ENCODE measurements at places on chromosomes 16 and 17.

- no peak for DNase-seq
These were observed 22.7 kb upstream of the PPM1D start for GRCh38 chr17:60577147-60577915.

GRCh38 chr16:87150262-87150661, 166.9 kb downstream of the C16orf95 start:
- no peak for DNase-seq

DNA sequence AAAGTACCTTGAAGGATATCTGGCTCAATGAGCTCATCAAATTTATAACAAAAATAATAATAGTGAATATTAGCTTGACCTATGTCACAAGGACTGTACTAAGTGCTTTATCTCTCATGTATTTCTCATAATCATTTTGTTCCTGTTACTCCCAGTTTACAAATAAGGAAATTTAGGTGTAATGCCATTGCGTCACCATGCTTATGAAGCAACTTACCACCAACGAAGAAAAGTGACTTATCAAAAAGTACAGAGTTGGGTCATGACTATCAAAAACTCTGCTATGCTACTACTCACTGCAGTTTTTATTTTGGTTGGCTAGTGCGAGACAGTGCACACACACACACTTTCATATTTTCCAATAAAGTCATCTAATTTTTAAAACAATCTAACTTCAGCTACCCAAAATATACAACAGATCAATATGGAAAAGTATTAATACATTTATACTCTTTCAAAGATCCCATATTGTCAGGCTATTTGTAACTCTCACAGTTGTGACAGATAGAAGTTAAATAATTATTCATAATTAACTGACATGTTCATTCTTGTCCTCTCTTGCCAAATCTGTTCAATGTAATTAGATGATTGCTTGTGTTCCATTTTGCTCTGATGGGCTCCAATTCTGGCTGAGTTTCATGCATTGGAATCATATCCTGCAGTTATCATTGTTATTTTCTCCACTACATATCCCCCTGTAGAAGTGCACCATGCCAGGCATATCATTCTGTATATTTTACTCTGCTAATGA, 119.4 kb downstream of the KCNJ2 start:
- DNase-seq: no peak

DNA sequence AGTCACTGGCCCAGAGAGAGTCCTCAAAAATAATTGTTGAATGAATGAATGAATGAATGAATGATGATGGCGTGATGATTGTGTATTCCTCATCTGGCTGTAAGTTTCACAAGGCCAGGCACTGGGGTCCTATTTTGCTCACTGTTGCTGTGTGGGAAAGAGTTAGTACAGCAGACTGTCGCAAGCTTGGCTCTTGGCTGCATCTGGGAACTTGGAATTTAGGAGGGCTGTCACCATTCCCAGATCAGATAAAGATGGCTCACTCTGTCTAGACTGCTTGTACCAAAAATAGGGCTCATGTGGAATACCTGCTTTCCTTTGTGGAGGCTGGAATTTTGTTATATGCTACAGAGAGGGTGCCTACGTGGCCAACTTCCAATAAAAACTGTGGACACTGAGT, 530.6 kb downstream of the WWOX start:
- no peak for DNase-seq

DNA sequence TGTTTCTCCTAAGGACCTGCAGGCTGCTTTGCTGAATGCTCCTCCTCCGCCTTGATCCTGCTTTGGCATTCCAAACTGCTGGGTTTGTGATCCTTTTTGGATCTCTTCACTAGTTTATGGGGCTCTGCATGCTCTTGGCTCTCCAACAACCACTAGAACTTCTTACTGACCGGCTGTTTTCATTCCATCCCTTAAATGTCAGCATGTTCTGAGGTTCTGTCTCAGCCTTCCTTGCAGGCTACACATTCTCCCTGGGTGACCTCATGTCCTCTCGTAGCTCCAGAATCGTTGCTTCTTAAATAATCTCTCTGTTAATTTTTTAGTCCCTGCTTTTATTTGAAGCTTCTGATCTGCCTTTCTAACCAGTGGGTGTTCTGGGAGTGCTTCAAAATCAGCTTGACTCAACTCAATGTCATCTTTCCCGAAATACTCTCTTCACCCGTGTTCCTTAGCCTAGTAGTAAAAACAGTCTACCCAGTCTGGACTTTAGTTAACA, 119.0 kb upstream of the HS3ST2 start:
- no peak for DNase-seq

- DNase-seq: no peak
These were observed 20.1 kb downstream of the YWHAE start for GRCh38 chr17:1379930-1380313.

DNA sequence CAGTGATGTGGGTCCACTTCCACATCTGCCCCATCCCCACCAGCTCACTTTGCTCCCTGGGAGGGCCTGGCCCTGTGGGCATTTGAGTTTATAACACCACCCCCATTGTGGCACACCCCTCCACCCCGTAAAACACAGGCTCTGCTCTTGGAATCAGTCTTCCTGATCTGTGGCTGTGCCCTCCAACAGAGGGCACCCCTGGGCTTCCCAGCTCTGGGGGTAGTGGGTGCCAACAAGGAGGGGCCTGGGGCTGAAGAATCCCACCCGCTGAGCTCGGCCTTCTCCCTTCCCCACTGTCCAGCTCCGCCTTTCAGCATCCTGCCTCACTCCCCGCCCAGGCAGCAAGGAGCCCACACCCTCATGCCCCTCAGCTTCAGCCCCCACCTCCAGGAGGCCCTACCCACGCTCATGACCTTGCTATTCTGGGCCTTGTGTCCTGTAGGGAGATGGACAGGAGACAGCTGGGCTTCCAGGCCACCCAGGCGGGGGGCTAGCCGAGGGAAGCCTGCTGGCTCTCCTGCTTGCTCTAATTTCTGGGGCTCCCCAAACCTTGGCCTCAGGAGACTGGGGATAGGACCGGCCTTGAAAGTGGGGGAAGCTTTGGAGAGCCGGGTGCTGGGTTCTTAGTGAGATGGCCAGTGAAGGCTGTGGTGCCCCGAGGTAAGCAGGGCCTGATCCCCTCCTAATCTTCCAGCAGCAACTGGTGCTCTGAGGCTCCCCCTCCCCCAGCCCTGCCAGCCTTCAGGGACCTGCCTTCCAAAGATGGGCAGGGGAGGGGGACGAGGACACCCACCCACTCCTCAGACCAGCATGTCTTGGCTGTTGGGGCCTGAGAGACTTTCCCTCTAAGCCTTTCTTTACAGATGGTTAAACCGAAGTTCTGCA, 2.9 kb upstream of the ATP2A1 start:
- no peak for DNase-seq

DNA sequence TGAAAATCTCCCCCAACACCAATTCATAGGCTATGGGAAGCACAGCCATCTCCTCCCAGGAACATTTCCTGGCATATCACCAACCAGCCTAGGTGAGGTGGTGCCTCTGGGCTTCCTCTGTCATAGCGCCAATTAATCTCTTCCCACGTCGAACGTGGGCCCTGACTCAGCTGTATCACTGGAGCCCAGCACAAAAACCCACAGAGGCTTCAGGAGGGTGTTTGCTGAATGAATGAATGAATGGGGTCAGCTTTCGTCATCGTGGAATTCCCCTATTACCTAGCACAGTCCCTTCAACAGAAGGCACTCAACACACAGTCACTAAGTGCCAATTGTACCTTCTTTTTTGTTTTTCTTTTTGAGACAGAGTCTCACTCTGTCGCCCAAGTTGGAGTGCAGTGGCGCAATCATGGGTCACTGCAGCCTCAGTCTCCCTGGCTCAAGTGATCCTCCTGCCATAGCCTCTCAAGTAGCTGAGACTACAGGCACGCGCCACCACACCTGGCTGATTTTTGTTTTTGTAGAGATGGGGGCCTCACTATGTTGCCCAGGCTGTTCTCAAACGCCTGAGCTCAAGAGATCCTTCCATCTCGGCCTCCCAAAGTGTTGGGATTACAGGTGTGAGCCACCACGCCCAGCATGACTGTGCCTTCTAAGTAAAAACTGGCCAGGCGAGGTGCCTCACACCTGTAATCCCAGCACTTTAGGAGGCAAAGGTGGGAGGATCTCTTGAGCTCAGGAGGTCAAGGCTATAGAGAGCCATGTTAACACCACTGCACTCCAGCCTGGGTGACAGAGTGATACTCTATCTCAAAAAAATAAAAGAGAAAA, 4.1 kb downstream of the ZNF688 start:
- DNase-seq: no peak

- no peak for DNase-seq
These were observed 6.8 kb upstream of the WDR45B start for GRCh38 chr17:82655038-82655479.

DNA sequence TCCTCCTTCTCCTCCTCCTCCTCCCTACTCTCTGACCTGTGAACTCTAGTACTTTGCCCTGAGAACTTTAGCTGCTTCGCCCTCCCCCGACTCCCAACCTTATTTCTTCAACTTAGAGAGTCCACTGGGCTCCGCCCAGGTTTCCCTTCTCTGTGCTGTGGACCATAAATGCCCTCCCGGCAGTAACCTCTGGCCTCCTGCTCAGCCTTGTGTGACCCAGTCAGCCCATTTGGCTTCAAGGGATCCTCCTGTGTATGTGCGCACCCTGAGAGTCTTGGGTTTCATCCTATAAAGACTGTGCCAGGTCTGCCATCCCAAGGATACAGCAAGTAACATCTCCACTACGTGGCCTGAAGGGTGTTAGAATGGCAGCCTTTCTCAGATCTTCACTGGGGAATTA, 275.6 kb upstream of the C16orf82 start:
- no peak for DNase-seq

GRCh38 chr17:29412780-29413565, 22.8 kb downstream of the TAOK1 start:
- no peak for DNase-seq

- no peak for DNase-seq
These were observed 1.4 kb downstream of the FMNL1 start for GRCh38 chr17:45222996-45223538.

DNA sequence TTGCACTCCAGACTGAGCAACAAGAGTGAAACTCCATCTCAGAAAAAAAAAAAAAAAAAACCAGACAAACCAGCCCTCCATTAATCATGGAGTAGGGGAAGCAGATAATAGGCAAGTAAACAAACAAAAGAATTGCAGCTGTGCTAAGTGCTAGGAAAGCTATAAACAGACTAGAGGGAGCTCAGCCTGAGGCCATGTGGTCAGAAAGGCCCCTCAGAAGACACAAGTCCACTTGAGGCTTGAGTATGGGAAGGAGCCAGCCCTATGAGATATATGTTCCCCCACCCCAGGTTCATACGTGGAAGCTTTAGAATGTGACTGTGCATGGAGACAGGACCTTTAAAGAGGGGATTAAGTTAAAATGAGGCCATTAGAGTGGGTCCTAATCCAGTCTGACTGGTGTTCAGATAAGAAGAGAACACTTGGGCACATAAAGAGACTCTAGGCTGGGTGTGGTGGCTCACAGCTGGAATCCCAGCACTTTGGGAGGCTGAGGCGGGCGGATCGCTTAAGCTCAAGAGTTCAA, 132.6 kb upstream of the NOL11 start:
- no peak for DNase-seq

- no peak for DNase-seq
These were observed 3.4 kb upstream of the OSGIN1 start for GRCh38 chr16:83949724-83950001.

GRCh38 chr16:64184156-64184555, 937.7 kb downstream of the CDH11 start:
- no peak for DNase-seq

- no peak for DNase-seq
These were observed 32.6 kb upstream of the CBFA2T3 start for GRCh38 chr16:89009343-89010209.

DNA sequence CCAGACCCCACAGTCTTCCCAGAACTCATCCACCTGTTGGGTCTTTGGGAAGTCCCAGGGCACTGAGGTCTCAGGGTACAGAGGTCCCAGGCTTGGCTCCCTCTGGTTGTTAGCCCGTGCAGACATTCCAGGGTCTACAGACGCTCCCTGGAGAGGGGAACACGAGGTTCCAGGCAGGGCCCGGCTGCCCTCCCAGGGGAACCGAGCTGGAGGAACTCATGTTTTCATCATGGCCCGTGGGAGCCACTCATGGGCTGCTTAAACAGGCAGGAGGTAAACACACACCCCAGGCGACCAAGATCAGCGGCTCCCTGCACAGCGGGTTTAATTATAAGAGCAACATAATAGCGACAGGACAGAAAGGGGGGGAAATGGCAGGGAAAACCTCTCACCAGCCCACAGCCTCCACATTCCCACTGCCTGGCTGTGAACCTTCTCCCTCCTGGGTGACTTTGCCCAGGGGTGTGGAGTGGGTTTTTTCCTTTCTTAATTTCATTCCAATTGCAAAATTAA, 36.5 kb downstream of the TRARG1 start:
- DNase-seq: no peak

GRCh38 chr17:32882029-32882428, 5.1 kb upstream of the MYO1D start:
- DNase-seq: no peak

DNA sequence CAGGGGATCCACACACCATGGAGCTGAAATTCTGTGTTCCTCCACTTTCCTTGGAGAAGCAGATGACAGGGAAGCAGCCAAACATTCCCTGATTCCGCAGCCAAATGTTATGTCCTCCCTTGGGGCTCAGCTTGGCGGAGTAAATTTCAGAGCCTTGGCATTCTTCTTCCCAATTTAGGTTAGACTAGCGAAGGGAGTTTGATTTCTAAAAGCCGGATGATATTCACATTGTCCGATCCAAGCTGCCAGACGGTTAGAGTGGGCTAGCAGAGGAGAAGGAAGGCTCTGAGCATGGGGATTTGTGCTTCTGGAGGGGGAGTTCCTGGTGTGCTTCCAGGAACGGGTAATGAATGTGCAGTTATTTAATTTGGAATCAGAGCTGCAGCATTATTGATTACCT, 380.4 kb upstream of the EEF2KMT start:
- no peak for DNase-seq

GRCh38 chr16:60329108-60329507, 1595.0 kb upstream of the GOT2 start:
- DNase-seq: no peak

DNA sequence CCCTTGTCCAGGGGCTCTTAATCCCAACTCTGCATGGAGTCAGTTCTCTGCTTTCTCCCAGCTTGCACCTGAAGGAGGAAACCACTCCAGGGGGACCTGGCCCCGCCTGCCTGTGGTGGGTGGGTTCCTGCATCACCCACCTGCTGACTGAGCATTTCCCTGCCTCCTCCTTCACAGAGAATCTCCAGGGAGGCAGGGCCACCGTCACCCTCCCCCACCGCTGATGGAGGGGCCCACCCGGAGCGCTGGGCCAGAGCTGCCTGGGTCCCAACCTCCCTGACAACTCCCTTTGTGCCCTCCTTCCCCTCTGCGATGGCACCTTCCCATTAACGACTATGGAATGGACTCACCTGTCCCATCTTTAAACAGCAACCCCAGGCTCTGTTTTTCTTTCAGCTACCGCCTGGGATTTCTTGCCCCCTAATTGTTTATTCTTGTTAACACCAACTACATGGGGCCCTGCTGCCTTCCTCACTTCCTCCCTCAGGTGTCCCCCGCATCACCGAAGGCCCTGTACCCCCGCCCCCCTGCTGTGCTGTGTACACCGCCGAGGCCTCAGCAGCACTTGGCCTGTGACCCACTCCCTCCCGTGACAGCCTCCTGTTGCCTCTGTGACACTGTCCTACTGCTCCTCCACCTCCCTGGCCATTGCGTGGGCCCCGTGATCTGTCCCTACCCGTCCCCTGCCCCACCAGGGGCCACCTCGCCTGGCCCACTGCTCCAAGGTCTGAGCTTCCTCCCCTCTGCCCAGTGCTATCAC, 842 bp upstream of the TEDC2 start:
- DNase-seq: no peak
